Aorta (tissue), 5 donors: ENCODE measurements at places on chromosomes 6 and 20.

- no peak overlapping the region for H3K27ac ChIP-seq
- no peak for DNase-seq
- H3K4me3 ChIP-seq: no peak overlapping the region
- no peaks in the 10 kb centered on the region for H3K4me1 ChIP-seq
Measured at GRCh38 chr6:53623497-53623896, 42.1 kb downstream of the KLHL31 start.

- H3K4me3 ChIP-seq: no peak overlapping the region
- no peaks in the 10 kb centered on the region for H3K36me3 ChIP-seq
- no peak for DNase-seq
- no peak overlapping the region for H3K27ac ChIP-seq
- H3K27me3 ChIP-seq: no peaks in the 10 kb centered on the region
- no peaks in the 10 kb centered on the region for H3K4me1 ChIP-seq
Measured at GRCh38 chr6:101650402-101651100, 257.0 kb downstream of the GRIK2 start.

GRCh38 chr20:12902992-12903391 lies 105.8 kb upstream of the SPTLC3 start:
- H3K4me3 ChIP-seq: no peak overlapping the region
- H3K4me1 ChIP-seq: no peaks in the 10 kb centered on the region
- H3K27me3 ChIP-seq: no peaks in the 10 kb centered on the region
- no peaks in the 10 kb centered on the region for H3K36me3 ChIP-seq

DNA sequence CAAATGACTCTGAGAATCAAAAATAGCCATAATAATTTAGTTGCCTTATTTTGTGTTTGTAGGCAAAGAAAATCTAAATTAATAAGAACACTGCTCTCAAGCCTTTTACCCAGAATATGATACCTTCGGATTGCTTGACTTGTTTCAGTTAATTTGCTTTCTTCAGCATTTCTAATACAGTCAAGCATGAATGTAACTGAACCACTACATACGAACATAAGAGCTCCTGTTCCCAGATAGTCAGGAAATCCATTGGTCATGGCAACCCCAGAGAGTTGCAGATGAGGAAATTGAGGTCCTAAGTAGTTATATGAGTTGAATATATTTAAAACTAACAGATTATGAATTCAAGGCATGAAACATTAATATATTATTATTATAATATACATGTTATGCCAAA lies 2.9 kb downstream of the FRK start:
- H3K36me3 ChIP-seq: no peaks in the 10 kb centered on the region
- no peak for DNase-seq
- H3K27me3 ChIP-seq: no peaks in the 10 kb centered on the region

GRCh38 chr6:119459207-119459974 lies 109.8 kb upstream of the MAN1A1 start:
- H3K4me1 ChIP-seq: no peaks in the 10 kb centered on the region
- no peak overlapping the region for H3K27ac ChIP-seq
- DNase-seq: no peak
- H3K27me3 ChIP-seq: no peaks in the 10 kb centered on the region

- no peak for DNase-seq
- H3K4me1 ChIP-seq: no peaks in the 10 kb centered on the region
- H3K36me3 ChIP-seq: no peaks in the 10 kb centered on the region
- H3K27me3 ChIP-seq: no peaks in the 10 kb centered on the region
- no peak overlapping the region for H3K4me3 ChIP-seq
- no peak overlapping the region for H3K27ac ChIP-seq
Measured at GRCh38 chr6:157563611-157564284, 182.8 kb downstream of the ZDHHC14 start.

DNA sequence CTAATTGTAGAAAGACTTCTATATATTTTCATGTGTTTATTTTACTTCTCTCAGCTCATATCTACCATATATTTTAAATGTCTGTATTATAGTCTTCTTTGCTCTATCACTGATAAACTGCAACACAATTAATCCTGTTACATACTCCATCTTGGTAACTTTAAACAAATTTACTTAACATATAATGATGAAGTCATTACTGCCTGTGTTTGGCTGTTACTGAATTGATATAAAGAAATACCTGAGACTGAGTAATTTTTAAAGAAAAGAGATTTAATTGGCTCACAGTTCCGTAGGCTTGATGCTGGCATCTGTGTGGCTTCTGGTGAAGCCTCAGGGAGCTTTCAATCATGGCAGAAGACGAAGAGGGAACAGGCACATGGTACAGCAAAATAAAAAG lies 1480.4 kb downstream of the HACE1 start:
- H3K27me3 ChIP-seq: no peaks in the 10 kb centered on the region
- no peak overlapping the region for H3K4me3 ChIP-seq
- DNase-seq: no peak

DNA sequence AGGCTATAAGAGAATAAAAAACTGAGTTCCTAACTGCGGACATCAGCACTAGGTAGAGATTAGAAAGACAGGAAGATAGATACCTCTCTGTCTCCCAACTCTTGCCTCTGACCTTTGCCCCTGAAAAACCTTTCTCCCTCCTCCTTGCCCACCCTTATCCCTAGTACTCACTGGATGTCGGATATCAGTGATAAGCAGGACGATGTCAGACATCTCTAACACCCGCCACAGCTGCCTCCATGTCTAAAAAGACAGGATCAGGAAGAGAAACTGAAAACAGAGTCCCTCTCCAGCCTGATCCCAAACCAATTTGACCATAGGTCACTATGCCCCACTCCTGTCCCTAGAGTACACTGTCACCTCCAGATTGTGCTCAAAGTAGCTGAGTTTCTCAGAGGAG lies 1.9 kb downstream of the GNL1 start:
- no peaks in the 10 kb centered on the region for H3K4me1 ChIP-seq
- no peaks in the 10 kb centered on the region for H3K27me3 ChIP-seq
- H3K36me3 ChIP-seq: no peaks in the 10 kb centered on the region
- no peak for DNase-seq
- no peak overlapping the region for H3K4me3 ChIP-seq
- H3K27ac ChIP-seq: no peak overlapping the region
